Stimulated activated effector memory CD8-positive, alpha-beta T cell treated with anti-CD3 and anti-CD28 coated beads, Interleukin-12 subunit alpha, Interleukin-12 subunit beta, amount 100 ng/mL, for 72 hours (primary cell): ENCODE measurements at places on chromosomes 5 and 9.

DNA sequence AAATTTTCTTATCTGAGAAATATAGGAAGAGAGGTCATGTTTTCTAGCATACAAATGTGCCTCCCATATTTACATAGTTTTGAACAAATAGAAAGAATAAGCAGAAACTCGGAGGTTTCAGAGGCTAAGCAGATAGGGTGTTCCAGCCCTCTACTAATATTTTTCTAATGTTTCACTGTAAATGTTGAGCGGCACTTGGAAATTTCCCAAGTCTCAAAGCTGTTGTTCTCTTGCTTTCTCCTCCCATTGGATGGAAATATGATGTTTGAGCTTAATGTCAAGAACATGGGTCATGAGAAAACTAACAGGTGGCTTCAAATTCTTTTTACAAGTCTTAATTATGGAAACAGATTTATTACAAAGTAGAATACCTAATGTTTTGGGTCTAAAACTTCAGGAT lies 5.1 kb downstream of the SPINK1 start:
- DNase-seq = no peak

- no peak for DNase-seq
Measured at GRCh38 chr9:5846501-5846921, 13.6 kb upstream of the ERMP1 start.

DNA sequence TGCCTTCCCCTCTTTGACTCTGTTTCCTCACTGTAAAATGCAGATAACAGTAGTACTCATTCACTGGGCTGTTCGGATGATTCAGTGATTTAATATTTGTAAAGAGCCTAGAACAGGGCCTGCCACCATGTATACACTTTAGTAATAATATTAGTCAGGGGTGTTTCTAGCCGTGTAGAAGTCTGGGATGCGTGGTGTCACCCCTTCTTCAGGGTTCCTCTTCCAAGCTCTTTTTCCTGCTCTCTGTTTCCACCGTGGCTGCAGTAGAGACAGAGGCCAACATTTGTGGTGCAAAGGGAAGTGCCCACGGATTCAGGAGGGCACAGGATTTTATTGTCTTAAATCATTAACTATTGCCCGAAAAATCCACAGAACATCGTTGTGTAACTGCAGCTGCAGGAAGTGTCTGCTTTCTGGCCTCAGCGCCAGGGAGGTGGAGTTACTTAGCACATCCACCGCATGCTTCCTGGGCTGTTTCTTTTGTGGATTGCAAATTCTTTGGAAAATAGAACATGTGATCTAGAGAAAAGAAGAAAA lies 61.7 kb downstream of the TRIO start:
- no peak for DNase-seq

DNA sequence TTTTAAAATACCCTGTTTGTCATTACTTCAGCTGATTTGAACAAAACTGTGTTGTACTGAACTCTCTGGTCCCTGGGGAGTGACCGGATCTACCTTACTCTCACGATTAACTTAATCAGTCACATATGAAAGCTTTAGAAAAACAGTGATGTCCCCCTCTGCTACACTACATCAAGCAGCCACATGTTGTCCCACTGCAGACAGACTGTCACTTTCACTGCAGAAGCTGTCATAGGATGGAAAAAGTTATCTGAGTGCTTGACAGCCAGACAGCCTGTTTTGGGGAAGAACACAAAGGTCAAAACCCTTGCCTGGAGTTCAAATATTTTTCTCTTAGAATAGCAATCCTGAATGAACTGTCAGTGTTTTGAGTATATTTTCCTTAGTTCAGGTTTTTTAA lies 546.4 kb downstream of the DTWD2 start:
- no peak for DNase-seq

GRCh38 chr9:91736898-91737601 lies 213.0 kb downstream of the ROR2 start:
- no peak for DNase-seq

GRCh38 chr5:81924442-81924841 lies 47.4 kb upstream of the ATG10 start:
- no peak for DNase-seq

- DNase-seq = no peak
Measured at GRCh38 chr5:17879276-17879675, 245.0 kb downstream of the TAF11L14 start.

- no peak for DNase-seq
Measured at GRCh38 chr9:95452176-95452575, 64.6 kb downstream of the PTCH1 start.

DNA sequence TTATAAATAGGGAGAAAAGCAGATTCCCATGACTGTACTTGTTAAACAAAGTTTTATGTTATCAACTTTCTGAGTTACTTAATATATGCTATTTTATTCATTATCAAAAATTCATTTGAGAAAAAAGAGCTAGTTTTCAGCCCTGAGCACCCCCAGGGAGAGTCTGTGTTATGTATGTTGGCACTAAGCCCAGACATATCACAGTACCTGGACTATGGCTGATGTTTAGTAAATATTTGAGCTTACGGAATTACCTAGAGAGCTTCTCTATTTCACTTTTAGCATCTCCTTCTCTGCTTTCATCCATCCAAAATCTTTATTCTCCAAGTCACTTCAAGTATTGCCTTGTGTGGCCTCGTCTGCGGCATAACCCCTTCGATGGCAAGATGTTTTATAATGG lies 225.9 kb upstream of the PCSK5 start:
- no peak for DNase-seq

DNA sequence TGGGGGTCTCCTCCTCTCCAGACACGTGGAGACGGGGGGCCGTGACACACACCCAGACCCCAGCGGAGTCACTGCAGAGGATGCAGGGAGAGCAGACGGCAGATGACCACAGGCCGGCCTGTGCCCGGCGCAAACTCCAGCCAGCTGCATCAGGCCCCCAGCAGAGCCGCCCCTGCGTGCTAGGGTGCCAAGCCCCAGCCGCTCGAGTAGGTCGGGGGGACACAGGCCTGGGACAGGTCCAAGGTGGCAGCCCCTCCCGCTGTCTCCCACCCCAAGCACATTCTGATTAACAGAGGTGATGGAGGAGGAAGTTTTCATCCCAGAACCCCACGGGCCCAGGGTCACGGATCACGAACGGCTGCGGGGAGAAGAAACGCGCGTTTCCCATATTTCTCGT lies 14.4 kb downstream of the NACC2 start:
- no peak for DNase-seq

DNA sequence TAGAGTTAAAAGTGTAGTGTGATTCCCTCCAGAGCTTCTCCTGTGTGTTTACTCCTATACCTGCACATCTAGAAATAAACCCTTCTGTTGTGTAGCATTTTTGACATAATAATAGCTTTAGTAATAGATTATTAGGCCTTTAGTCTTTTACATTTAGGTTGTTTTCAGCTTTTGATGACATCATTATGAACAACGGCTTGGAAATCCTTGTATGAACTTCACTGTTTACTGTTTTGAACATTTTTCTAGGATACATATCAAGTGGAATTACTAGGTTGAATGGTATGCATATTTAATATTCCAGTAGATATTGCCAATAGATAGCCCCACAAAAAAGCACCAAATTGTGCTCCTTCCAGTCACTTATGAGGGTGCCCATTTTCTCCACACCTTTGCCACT lies 174.0 kb downstream of the ARHGAP26 start:
- DNase-seq = no peak

DNA sequence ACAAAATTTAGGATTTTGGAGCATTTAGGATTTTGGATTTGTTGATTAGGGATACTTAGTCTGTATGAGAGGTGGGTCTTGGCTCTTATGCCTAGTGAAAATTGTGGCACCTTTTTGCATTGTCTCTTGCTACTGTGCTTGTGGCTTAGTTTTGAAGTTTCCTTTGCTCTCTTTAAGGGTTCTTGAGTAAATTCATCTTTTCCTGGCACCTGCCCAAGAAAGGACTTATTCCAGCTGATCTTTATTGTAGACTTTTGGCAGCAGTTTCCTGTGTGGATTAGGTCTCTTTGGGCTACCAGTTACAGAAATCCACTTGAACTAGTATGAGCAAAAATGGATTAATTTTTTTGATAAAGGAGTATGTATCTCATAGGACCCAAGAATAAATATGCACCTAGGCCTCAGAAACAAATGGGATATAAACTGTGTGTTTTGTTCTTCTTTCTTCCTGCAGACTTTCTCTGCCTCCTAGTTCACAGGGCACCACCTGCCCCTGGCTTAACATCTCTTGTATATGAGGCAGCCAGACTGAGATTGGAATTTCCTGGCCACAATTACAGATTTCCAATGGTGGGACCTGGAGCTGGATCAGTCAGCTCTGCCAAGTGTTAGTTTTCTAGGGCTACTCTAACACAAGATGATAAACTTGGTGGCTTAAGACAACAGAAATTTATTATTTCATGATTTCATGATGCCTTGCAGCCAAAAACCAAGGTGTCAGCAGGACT lies 44.6 kb downstream of the FOCAD start:
- no peak for DNase-seq

- DNase-seq = no peak
Measured at GRCh38 chr5:81014348-81014747, 54.2 kb downstream of the RASGRF2 start.

- no peak for DNase-seq
Measured at GRCh38 chr5:149283626-149284480, 12.2 kb downstream of the AFAP1L1 start.

- DNase-seq = no peak
Measured at GRCh38 chr9:37956904-37957663, 53.2 kb upstream of the SLC25A51 start.

GRCh38 chr5:124593952-124594351 lies 152.5 kb downstream of the ZNF608 start:
- no peak for DNase-seq

DNA sequence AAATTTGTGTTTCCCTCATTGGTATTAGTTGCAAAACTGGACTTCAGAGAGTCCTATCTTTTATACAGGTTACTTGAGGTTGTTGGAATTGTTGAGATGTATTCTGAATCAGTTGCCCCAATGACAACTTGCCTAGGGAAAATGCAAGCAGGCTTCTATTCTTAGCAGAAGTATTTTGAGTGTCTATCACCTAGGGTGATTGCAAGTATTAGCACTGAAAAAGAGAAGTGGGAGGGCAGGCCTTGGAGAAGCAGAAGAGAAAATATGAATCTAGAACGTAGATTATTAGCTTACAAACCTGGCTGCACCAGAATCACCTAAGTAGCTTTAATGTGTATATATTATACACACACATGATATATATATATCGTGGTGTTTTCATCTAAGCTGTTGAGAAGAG lies 43.2 kb downstream of the ADAMTS12 start:
- DNase-seq = no peak

GRCh38 chr5:95382801-95383200 lies 8.4 kb upstream of the FAM81B start:
- no peak for DNase-seq

DNA sequence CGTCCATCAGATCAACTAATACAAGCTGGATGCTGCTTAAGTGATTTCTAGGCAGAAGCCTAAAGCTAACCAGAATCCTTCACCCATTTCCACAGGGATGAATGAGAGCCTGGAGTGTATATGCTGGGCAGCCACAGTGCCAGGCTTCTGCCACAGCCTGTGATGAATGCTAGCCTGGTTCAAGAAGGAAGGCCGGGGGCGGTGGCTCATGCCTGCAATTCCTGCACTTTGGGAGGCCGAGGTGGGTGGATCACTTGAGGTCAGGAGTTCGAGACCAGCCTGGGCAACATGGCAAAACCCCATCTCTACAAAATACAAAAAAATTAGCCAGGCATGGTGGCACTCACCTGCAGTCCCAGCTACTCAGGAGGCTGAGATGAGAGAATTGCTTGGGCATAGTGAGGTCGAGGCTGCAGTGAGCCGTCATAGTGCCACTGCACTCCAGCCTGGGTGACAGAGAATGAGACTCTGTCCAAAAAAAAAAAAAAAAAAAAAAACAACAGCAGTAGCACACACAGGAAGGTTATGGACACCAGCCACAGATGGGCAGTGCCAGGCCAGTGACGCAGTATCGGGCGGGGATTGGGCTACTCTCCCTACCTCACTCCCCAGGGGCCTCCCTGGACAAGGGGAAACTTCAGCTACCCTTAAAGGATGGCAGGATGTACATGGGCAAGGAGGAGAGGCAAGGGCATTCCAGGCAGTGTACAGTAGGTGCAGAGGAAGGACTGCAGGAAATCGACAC lies 23.1 kb upstream of the HMCN2 start:
- no peak for DNase-seq

DNA sequence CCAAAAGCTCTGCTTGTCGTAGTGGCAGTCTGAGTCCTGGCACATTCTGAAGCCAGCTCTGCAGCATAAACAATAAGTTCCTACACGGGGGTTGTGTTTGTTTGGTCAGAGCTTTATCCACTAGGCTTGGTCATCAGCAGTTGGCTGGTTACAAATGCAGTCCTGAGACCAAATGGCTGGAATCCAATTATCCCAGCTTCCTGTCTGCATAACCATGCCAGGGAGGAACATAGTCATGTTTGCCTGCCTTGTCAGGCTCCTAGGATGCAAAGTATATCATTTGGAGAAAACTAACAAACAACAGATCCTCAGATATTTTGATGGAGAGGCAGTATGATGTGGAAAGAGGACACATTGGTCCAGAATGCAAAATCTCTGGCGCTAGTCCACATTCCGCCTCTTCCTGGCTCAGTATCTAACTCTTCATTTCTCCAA lies 85.8 kb downstream of the FBXO38 start:
- no peak for DNase-seq

- DNase-seq = no peak
Measured at GRCh38 chr5:89211836-89212235, 328.9 kb upstream of the MEF2C start.

DNA sequence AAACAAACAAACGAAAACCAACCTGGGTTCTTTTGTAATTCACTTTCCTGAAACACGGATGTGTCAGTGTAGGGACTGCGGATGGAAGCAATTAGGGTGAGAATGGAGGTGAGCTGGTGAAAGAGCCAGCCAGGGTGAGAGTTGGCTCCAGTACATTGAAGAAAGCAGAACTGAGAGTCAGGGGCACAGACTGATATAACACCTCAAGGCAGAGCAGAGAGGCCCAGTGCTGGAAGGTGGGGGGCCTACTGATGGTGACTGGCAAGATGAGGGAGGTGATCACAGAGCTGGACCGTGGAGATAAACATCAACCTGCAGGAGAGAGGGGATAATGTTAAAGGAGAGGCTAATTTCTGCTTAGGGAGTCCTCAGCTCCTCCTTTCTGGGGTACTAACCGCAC lies 221.1 kb downstream of the MAN2A1 start:
- no peak for DNase-seq

DNA sequence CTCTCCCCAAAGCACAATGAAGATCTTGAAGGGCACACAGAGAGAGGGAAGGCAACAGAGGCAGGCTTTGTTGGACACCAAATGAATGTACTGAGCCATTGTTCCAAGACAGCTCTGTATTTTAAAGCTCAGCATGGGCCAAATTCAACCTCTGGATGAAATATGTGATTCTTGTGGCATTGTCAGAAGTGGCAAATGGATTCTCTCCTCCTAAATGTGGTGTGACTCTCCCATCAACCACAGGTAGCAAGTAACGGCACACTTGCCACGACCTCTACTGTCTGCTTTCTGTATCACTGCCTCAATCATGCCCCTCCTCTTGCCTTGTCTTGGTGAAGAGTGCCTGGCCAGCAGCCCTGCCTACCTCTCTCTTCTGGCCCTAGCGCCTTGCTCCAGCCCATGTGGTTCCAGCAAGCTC lies 6.1 kb upstream of the MOB3B start:
- DNase-seq = no peak
